Glutamatergic neuron (in vitro differentiated cells): ENCODE measurements at places on chromosomes 7 and 10. TPM values are rescaled to one million over a fixed set of nuclear protein-coding genes. Genes with fewer than 3 reads are reported as not detected.
A peak's percentile ranks its signal among the peaks of the same experiment; 100 is the strongest.

Gene CPA4
- total RNA-seq, result not detected

DNA sequence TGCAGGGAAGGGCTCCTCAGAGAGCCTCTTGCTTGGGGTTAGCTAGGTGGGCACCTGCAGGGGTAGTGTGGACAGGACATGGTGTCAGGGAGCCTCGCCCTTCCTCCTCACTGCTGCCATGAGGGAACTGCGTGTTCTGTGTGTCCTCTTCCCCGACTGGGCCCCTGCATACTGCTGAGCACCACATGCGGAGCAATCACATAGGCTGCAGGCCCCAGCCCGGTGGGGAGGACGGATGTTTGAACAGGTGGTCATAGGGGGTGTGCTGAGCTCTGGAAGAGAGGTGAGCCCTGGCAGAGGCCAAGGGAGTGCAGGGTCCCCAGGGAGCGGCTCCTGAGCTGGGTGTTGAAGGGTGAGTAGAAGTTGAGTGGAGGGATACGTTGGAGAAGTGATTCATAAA is 48.3 kb upstream of the ZMIZ2 start:
- DNase-seq, result no peak

GRCh38 chr10:67250686-67251085 is 324.9 kb downstream of the LRRTM3 start:
- no peak for DNase-seq

- DNase-seq, result no peak
These were observed 16.6 kb downstream of the TAC1 start for GRCh38 chr7:97748482-97748881.

- DNase-seq, result no peak
These were observed 8.8 kb downstream of the NAPEPLD start for GRCh38 chr7:103140061-103140460.

DNA sequence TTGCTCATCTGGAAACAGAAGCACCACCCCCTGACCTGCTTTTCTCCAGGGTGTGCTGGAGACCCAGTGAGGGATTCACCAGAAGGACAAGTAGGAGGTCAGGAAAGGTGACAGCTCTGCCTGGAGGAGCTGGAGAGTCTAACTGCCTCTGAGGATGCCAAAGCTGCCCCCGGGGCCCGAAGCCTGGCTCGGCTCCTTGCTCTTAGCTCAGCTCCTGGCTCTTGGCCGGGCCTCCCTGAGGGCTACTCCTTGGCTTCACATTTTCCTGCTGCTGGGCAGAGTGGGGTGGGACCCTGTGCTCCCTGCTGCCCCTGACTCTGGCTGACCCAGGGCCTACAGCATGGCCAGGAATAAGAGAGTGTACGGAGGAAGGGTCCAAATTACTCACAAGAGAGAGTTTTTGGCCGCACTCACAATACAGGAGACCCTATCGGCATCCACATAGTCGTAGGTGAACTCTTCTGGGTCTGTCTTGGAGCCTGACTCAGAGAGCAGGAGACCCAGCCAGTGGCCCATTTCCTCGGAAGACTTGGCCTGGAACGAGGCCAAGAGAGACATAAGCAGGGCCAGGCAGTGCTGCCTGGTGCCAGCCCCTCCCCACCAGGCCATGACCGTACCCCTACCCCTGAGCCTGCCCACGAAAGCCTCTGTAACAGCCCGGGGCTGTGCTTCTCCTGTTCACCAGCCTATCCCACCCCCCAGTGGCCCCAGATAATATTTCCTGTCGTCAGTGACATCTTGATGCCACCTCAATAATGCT is 63.1 kb downstream of the VWA2 start:
- no peak for DNase-seq

- no peak for DNase-seq
These were observed 22.0 kb upstream of the CPA5 start for GRCh38 chr7:130322615-130323014.

Gene CDK14
- total RNA-seq, result 96.5 TPM

GRCh38 chr7:84654273-84654672 is 459.7 kb upstream of the SEMA3A start:
- no peak for DNase-seq

- no peak for DNase-seq
These were observed 236.0 kb downstream of the WDR11 start for GRCh38 chr10:121087129-121087528.

DNA sequence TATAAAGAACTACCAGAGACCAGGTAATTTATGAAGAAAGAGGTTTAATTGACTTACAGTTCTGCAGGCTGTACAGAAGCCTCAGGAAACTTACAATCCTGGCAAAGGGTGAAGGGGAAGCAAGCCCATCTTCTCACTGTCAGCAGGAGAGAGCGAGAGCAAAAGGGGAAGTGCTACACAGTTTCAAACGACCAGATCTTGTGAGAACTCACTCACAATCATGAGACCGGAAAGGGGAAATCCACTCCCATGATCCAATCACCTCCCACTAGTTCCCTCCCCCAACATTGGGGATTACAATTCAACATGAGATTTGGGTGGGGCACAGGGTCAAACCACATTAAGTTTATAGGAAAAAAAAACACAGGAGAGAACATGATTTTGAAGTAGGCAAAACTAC is 222.1 kb upstream of the SHH start:
- DNase-seq, result no peak

GRCh38 chr7:129053938-129054437 is 923 bp downstream of the TNPO3 start:
- DNase-seq, result no peak

- no peak for DNase-seq
These were observed 22.3 kb upstream of the FAM133B start for GRCh38 chr7:92612501-92612900.

Gene CFAP70
- 1.3 TPM for total RNA-seq

- DNase-seq, result no peak
These were observed 20.8 kb upstream of the OR2A5 start for GRCh38 chr7:144027974-144028373.

DNA sequence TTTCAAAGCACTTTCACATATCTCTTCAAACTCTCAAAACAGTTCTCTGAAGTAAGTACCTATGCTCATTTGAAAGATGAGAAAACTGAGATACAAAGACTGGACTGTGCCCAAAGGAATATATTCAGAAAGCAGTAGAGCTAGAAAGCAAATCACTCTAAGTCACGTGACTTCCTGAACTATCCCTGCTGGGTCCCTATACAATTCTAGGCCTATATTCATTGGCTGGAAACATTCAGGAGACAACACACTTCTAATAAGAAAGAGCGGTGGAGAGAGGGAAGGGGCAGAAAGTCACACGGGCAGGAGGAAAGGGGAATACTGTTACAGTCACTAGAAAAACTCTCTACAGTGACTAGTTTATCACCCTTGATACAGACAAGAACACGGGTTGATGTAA is 140.0 kb downstream of the CHCHD3 start:
- DNase-seq, result no peak

DNA sequence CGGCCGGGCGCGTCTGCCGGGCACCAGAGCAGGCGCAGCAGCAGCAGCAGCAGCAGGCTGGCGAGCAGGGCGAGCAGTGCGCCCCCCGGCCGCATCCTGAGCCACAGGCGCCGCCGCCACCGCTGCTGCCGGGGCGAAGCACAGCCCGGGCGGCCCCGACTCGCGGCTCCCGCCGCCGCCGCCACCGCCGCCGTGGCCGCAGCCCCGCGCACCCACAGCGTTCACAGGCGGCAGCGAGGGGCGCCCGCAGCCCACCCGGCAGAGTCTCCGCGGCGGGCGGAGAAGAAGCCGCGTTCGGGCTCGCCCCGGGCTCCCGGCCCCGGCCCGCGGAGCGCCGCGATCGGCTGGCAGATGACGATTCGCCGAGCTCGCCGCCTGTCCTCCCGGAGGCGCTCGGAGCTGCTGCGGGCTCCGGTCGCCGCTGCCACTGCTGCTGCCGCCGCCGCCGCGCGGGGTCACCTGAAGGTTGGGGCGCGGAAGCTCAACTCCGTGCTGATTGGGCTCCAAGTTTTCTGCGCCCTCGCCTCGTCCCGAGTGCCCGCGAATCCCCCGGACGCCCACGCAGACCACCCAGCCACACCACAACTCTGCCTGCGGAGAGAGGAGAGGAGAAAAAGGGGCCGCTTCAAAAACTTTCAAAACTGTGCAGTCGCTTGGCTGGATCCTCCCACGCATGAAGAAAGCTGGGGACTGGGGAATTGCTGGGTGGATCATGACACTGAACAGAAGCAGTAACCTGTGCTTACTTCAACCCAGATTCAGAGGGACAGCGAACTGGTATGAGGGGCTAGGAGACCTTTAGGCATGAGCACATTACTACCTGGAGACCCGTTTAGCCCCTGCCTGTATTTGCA is at the start of gene ST8SIA6:
ST8SIA6 (minus strand) TSS at position 435 of the 854 bp plus-strand sequence; CDS start at position 95, 340 bp downstream.
- DNase-seq, result peak; percentile 65

Gene GIMAP8
- total RNA-seq, result not detected

DNA sequence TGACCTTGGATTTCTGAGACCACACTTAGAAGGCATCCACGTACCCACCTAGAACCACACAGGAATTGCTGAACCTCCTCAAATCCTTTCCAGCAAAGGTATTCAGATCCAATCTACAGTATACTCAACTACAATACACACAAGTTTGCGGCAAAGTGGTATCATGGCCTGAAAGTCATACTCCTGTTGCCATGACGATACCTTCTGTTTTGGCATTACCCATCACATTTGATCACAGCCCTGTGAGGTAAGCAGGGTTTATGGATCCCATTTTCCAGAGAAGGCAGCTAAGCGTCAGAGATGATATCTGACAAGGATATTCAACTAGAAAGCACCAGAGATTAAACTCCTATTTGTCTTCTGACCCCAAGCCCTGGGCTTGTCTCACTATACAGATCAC is 32.8 kb downstream of the SGMS1 start:
- DNase-seq, result no peak

Gene HGF
- not detected for total RNA-seq

Gene SYT15B
- total RNA-seq, result not detected

Gene CYP26C1
- 0.10 TPM for total RNA-seq

DNA sequence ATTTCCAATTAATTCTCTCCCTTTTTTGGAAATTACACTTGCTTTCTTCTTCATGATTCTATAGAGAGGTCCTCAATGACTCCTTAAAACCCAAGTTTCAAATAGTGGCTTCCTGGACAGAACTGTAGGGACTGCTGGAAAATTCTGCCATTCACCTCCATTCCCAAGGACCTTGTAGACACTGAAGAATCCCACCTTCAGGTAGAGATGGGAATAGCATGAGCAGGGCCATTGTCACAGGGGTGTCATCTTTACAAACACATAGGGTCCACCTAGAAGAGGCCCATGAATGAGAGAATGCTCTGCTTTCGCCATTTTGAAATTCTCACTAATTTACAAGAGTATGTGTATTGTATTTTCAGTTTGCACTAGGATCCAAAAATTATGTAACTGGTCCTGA is 701.7 kb upstream of the CELF2 start:
- no peak for DNase-seq

DNA sequence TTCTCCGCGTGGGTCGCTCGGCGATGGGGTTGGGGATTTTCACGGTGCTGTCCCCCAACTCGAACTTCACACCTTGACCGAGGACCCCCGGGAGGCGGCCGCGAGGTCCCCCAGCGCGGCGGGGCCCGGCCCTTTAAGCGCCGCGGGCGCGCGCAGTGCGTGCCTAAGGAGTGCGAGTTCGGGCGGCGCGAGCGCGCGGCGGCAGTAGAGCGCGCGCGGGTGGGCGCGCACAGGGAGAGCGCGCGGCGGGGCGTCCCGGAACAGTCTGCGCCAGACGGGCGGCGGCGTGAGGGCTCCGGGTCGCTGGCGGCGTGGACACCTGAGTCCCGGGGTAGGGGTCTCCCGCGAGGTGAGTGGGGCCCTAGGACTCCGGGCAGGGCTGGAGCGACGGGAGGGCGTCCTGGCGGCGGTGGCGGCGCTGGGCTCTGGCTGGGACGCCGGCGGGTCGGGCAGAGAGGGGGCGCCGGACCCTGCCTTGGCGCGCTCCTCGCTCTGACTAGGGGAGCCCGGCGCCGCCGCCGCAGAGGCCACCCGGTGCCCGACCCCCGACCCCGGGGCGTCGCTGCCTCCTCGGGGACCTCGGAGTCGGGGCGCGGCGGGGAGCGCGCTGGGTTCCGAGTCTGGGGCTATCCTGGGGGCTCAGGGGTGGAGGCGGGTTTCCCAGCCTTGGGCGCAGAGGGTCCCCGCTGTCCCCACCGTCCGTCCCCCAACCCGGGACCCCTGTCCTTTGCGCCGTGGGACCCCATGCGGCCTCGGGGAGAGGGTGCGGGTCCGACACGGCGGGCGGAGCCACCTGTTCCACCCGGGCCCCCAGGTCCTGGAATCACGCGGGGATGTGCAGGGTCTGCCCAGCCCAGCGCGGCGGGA is at the start of gene PROSER2:
PROSER2 (plus strand) TSS at position 235 of the 867 bp plus-strand sequence. CDS start 28,722 bp downstream, outside the sequence.
- DNase-seq, result peak; percentile 46

GRCh38 chr7:91041141-91041540 is 223.1 kb upstream of the FZD1 start:
- DNase-seq, result no peak

GRCh38 chr10:122390679-122391078 is 16.2 kb downstream of the PLEKHA1 start:
- DNase-seq, result no peak

DNA sequence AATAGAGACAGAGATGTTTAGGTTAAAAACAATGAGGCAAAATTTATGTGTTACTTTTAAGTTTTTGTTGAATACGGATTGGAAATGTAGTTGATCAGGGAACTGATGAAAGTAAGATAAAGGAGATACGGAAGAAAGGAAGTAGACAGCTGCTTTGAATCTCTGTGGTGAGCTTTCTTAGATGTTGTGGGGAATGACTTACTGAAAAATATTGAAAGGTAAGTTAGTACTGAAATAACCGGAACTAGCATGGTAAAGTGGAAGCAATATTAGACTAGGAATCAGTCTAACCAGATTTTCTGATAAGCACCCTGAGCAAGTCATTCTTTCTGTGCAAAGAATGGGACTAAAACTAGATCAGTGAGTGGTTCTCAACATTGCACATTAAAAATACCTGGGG is 34.8 kb downstream of the LUC7L2 start:
- no peak for DNase-seq

DNA sequence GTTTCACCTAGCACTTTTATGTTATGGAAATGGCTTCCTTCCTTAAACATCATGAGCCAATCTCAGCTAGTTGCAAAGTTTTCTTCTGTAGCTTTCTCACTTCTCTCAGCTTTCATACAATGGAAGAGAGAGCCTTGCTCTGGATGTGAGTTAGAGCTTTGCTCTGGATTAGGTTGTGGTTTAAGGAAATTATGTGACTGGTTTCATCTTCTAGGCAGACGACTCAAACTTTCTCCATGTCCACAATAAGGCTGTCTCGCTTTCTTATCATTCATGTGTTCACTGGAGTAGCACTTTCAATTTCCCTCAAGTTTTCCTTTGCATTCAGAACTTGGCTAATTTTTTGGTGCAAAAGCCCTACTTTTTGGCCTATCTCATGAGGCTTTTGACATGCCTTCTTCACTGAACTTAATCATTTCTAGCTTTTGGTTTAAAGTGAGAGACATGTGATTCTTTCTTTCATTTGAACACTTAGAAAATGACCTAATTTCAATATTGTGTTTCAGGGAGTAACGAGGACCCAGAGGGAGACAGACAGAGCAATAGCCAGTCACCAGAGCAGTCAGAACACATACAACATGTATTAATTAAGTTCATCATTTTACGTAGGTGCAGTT is 49.8 kb downstream of the CNOT4 start:
- DNase-seq, result no peak
